Stimulated activated CD4-positive, alpha-beta T cell treated with anti-CD3 and anti-CD28 coated beads, Interleukin-1b, Interleukin-23, amount 100 ng/mL, for 1 hour (primary cell): ENCODE measurements at places on chromosomes 2 and 18.

- no peak for DNase-seq
Observed at GRCh38 chr18:74139411-74139810, 8.2 kb downstream of the FBXO15 start.

DNA sequence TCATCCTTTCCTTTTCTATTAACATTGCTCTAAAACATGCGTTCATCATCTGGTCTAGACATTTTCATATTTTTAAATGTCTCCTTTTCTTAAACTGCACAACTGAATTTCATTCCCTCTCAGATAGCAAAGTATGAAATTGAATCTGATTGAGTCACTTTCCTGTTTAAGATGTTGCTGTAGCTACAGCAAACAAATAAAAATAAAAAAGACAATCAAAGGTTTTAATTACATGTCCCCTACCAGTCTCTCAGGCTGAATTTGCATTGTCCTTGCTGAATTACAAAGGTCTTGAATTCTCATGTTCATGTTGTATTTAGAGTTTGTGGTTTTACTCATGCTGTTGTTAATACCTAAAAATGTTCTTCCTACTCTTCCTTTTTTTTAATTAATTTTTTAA lies 537.9 kb upstream of the LRATD1 start:
- DNase-seq: no peak

DNA sequence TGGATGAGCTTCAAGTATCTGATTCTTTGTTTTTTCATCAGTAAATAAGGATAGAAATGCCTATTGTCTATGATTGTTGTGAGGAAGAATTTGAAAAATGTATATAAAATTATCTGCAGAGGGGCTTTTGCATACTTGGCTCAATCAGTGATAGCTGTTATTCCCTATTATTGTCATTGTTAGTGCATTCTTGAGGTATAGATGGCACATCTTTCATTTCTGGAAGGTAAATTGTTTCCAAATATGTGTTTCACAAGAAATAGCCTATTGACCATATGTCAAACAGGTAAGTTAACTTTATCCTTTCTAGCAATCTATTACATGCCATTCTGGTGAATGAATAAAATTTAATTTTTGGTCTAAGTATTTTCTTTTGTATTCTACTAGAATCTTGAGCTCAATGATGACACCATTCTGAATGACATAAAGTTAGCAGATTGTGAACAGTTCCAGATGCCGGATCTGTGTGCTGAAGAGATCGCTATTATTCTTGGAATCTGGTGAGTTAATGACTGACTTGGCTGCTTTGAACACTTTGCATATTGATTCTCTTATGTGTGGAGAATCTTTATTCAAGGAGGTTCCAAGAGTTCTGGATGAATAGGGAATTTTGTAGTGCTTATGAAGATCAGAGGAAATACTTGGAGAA lies 44.2 kb downstream of the TTC27 start:
- no peak for DNase-seq

GRCh38 chr2:215698566-215698965 lies 262.7 kb upstream of the FN1 start:
- no peak for DNase-seq

DNA sequence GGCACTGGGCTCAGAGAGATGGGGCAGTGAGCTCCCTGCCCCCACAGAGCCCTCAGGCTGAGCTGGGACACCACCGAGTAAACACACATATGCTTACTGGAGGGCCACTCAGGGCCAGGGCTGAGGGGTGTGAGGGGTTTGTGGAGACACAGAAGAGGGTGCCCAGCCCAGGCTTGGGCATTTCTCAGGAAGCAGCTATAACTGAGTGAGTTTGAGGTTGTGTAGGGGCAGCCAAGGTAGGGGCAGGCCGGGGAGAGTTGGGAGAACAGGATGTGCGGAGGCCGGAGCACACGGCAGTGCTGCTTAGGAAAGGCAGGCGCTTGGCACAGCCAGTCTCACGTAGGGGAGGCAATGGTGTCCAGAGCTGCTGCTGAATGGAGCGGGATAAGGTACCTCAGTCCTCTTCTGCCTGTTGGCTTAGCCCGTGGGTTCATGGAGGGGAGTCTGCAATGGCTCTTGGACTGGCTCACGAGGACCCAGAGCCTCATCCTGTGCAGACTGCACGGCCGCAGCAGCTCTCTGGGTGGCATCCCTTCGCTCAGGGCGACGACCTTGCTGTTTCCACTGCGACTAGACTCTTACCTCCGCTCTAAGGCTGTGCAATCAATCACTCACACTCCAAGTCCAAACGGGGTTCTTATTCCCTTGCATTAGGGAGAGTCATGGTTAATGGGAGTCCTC lies 466.1 kb upstream of the HS6ST1 start:
- DNase-seq: no peak

DNA sequence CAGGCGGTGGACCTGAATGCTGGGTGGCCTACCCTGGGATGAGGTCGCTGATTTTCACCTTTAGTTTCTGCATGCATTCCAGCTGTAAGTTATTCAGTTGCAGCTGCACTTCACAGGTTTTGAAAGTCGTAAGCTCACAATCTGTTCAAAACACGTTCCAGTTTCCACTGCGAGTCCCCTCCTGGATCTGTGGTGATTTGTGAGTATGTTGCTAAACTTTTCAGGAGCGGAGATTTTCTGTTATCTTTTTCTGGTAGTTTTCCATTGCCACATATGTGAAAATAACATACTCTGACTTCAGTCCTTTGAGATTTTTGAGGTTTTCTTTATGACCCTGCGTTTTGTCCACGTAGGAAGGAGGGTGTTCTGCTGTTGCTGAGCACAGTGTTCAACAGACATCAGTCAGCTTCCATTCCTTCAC lies 102.1 kb downstream of the SNTG2 start:
- DNase-seq: no peak

- no peak for DNase-seq
Observed at GRCh38 chr2:222563936-222564335, 92.0 kb downstream of the FARSB start.

DNA sequence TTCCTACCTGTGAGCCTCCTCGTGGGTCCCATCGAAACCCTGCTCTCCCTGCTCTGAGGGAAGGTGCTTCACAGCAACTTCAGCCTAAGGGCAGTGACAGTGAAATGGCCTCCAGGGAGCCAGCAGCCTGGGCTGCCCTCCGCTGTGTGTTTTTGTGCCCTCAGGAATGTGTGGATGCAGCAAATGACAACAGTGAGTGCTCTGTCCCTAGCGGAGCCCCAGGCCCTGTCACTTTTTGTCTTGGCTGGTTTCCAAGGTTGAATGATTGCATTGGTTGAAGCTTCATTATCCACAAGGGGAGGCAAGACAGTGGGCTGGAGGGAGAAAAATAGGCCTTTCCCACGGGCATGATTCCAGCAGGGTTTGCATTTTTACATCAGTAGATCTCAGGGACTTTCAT lies 42.9 kb downstream of the STON1 start:
- no peak for DNase-seq
